Left ventricle myocardium superior (tissue), 1 donor: ENCODE measurements at places on chromosomes 16 and 17. TPM values are rescaled to one million over a fixed set of nuclear protein-coding genes. Genes with fewer than 3 reads are reported as not detected.

- DNase-seq = no peak
Measured at GRCh38 chr17:81136366-81136765, 28.9 kb upstream of the PVALEF start.

TMEM238L gene
- not detected for total RNA-seq

GRCh38 chr16:49474741-49475140, 101.1 kb downstream of the C16orf78 start:
- DNase-seq = no peak

DNA sequence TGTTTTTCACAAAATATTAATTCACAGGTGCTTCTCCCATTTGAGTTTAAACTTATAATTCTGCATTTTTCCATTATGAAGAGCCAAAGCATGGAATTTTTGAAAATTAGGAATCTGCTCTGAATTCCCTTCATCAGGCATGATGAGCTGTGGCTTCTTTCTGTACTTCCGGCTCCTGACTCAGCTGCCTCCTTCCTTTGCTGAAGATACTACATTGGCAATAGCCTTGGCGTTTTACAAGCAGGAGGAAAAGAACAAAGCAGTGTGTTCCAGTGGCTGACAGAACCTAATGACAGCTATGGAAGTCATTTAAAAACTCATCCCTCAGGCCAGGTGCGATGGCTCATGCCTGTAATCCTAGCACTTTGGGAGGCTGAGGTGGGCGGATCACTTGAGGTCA, 18.4 kb upstream of the USP36 start:
- DNase-seq = no peak

IFI35 gene
- 13.2 TPM for total RNA-seq

DNA sequence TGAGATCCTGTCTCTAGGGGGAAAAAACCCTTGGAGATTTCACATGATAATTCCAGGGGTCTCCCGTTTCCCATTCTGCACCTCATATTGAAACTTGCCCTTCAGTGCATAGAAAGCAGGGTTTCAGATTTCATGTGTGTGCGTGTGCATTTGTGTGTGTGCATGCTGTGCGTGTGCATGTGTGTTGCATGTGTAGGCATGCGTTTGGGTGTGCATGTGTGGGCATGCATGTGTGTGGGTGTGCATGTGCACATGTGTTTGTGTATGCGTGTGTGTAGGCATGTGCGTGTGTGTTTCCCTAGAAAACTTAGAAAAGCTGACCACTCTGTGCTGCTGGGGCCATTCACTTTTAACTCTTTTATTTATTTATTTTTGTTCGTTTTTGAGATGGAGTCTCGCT, 40.0 kb downstream of the IL21R start:
- no peak for DNase-seq

CCR7 gene
- 0.22 TPM for total RNA-seq

GRCh38 chr16:79169239-79169638, 431.3 kb downstream of the MAF start:
- DNase-seq = no peak
